HT1080 (cell line): ENCODE measurements at places on chromosomes 13 and 19. TPM values are rescaled to one million over a fixed set of nuclear protein-coding genes. Genes with fewer than 3 reads are reported as not detected.
A peak's percentile ranks its signal among the peaks of the same experiment; 100 is the strongest.

GPR4 gene
- total RNA-seq, result 0.03 and 0.10 TPM in 2 replicates

TEX29 gene
- 0.29 and 0.70 TPM in 2 replicates for total RNA-seq

GRCh38 chr13:45149964-45150363 is 29.7 kb downstream of the GTF2F2 start:
- DNase-seq, result no peak

DNA sequence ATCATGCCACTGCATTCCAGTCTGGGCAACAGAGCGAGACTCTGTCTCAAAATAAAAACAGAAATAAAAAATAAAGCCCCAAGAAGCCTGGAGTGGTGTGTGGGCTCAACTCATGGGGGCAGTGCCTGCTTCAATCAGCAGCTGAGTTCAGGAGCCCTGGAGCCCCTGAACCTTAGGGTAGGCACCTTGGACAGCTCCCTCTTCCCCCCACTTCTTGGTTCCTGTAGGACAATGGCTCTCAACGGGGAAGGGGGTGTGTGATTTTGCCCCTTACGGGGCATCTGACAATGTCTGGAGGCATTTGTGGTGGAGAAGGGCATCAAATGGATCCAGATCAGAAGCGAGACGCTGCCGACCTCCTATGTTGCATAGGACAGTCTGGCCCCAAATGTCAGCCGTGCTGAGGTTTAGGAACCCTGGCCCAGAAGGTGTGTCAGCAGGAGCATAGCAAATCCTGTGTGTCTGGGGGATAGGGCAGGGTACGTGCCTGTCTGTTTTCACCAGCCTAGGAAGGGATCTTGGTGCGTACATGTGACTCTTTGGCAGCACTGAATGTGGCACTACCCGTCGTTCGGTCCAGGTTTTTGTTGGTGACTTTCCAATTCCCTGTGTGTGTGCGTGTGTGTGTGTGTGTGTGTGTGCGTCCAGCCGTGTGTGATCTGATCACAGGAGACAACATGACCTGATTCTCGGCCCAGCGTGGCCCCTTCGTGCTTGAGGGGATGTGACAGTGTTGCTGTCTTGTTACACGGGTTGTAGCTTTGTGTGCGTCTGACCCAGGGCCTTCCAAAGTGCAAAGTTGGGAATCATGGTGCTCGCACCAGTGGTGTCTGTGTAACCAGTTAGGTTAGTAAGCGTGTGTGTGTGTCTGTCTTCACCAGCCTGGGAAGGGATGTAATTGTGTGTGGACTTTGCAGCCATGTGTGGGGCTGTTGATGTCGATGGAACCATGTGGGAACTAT is 7.5 kb downstream of the IGLON5 start:
- DNase-seq, result no peak

GRCh38 chr13:43920965-43921674 is 41.4 kb downstream of the LACC1 start:
- DNase-seq, result no peak

ZNF681 gene
- total RNA-seq, result 1.3 and 2.9 TPM in 2 replicates

GRCh38 chr19:35828692-35829301 is 16.2 kb upstream of the PRODH2 start:
- peak; percentile 18 for DNase-seq

DNA sequence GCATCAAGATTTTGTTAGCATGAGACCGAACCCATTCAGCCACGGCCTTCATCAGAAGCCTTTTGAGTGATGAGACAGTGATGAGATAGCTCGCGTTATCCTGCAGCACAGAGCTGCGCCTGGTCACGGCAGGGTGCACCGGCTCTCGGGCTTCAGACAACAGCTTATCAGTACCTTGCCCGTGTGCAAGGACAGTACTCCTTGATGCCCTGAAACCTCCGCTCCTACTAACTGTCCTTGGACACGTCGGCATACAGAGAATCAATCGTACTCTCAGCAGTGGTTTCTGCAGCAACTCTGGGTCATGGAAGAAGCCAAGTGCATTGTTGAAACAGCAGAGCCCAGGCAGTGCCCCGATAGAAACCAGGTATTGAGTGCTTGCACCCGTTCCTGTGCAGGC is 40.7 kb downstream of the IRS2 start:
- no peak for DNase-seq

- DNase-seq, result no peak
Measured at GRCh38 chr19:32928806-32929205, 43.0 kb downstream of the CEP89 start.

TRPC4 gene
- 0.10 and 0.26 TPM in 2 replicates for total RNA-seq

DNA sequence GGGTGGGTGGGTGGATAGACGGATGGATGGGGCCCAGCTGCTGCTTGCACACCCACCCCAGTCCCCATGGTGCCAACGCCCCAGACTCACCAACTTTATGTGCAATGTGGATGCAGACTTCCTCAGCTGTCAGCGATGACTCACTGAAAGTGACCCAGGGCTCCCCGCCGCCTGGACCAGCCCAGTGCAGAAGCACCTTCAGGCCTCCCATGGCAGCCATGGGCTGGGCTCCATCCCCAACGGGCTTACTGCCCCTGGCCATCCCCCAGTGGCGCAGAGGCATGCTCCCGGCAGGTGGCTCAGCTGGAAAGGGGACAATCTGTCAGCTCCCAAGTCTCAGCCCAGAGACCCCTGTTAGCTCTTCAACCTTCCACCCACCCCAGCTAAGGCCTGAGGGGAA is 2.2 kb downstream of the TYK2 start:
- DNase-seq, result no peak
